Smooth muscle cell of trachea (primary cell): ENCODE measurements at places on chromosomes 16 and 17. TPM values are rescaled to one million over a fixed set of nuclear protein-coding genes. Genes with fewer than 3 reads are reported as not detected.

The GUCY2D gene
- total RNA-seq: 0.17 TPM in 1 of 2 replicates, not detected in the other

The CSH2 gene
- total RNA-seq: not detected in 2 replicates

The LRRC37A gene
- total RNA-seq: 0.83 and 2.5 TPM in 2 replicates

The WSB1 gene
- total RNA-seq: 158 and 378 TPM in 2 replicates

The WWP2 gene
- 20.2 and 29.2 TPM in 2 replicates for total RNA-seq

The TEX14 gene
- under 0.01 TPM in 1 of 2 replicates, not detected in the other for total RNA-seq

The TOP2A gene
- 6.5 and 149 TPM in 2 replicates for total RNA-seq

The PRAC2 gene
- total RNA-seq: not detected in 2 replicates

The TCAP gene
- 0.29 and 0.50 TPM in 2 replicates for total RNA-seq

The HOXB3 gene
- 16.7 and 17.3 TPM in 2 replicates for total RNA-seq

The CLEC10A gene
- not detected in 2 replicates for total RNA-seq

The PRSS8 gene
- total RNA-seq: not detected in 2 replicates

The LPCAT2 gene
- 31.0 and 31.9 TPM in 2 replicates for total RNA-seq

The TBC1D3G gene
- not detected in 2 replicates for total RNA-seq

The PPM1E gene
- total RNA-seq: 0.17 TPM in 1 of 2 replicates, not detected in the other

The MFSD11 gene
- 33.2 and 36.7 TPM in 2 replicates for total RNA-seq

The FOXC2 gene
- total RNA-seq: 0.66 and 1.0 TPM in 2 replicates

The AURKB gene
- 1.7 and 30.4 TPM in 2 replicates for total RNA-seq

The RCVRN gene
- total RNA-seq: under 0.01 TPM in 1 of 2 replicates, not detected in the other
